AG20443 (cell line): ENCODE measurements at places on chromosomes 3 and 15.

GRCh38 chr15:55546718-55547117, 38.7 kb upstream of the DNAAF4 start:
- peak; percentile 26 for DNase-seq

DNA sequence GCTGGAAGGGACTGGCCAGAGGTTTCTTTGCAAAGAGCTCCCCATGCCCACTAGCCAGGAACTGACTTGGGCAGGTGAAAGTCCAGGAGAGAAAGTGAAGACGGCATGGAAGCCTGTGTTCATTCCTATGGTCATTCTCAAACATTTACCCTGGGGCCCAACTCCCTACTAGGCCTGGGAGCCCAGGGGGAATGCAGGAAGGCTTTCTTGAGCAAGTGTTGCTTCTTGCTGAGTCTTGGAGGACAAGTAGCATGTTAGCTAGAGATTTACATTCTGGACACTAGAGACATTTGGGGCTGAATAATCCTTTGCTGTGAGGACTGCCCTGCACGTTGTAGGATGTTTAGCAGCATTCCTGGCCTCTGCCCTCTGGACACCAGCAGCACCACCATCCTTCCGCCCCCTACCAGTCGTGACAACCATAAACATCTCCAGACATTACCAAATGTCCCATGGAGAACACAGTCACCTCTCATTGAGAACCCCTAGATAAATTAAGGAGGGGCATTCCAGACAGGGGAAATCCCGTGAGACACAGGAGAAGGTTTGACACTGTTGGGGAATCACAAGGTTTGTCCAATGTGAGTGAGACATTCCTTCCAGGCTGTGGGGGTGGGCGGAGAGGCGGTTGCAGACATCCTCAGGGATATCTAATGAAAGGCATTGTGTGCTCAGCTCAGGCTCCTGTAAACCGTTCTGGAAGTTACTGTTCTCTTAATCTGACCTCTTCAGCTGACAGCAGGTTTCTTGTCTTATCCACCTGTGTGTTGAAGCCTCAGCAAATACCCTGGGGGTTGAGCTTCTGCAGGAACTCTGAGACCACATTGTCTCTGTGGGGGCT, 236.2 kb downstream of the TLE3 start:
- no peak for DNase-seq

GRCh38 chr3:45807681-45808540, 11.6 kb upstream of the SLC6A20 start:
- no peak for DNase-seq

- DNase-seq, result no peak
Measured at GRCh38 chr15:57198131-57198530, 178.2 kb upstream of the CGNL1 start.

GRCh38 chr3:41565003-41565402, 365.7 kb downstream of the CTNNB1 start:
- no peak for DNase-seq

- no peak for DNase-seq
Measured at GRCh38 chr3:141669434-141669833, 68.7 kb upstream of the RNF7 start.

GRCh38 chr15:40483919-40484318, 13.1 kb downstream of the CHST14 start:
- no peak for DNase-seq

- DNase-seq, result no peak
Measured at GRCh38 chr3:26438325-26438940, 184.1 kb upstream of the LRRC3B start.

DNA sequence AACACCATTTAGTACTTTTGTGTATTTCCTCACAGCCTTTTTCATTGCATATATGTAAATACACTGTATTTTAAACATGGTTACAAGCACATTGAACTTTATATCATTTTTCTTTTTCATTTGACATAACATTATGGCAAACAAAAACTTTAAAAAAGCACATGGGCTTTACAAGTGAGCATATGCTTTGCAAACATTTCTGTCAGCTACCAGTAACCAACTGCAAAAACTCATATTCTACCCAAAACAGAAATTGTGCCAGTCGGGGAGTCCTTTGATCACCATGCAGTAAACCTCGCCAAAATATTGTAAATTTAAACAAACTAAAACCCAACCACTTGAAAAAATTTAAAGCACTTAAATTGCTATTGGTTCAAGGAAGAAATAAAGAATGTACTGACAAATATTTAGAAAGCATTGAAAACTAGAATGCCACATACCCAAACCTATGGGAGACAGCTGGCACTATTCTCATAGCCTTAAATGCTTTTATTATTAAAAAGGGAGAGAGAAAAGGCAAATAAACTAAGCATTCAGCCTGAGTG, 24.4 kb downstream of the ZNF710 start:
- DNase-seq, result no peak

DNA sequence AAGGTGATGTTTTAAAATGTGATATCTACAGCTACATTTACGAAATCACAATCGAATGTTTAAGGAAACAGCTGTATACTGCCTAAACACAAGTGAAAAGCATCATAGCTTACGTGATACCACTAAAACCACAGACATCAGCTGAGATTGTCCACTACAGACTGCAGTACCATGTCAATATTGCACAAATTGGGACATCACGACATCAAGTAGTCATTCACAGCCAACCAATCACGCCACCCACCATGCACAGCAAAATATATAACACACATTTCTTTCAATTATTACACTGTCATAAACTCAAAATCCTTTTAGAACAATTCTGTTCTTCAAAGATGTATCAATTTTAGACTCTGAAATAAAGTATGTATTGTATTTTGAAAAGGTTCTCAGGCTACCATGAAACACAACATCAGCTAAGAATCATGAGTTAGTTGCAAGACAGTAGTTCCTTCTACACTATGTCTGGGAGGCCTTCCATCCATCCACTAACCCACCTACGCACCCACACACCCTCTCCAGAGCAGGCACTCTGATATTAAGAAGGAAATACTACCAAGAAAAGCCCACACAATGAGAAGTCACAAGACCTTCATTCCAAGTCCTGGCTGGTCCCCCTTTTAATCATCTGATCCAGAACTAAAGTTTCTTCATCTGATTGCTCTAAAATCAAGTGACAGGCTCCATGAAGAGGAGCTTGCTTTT, 3.1 kb downstream of the DMXL2 start:
- no peak for DNase-seq

DNA sequence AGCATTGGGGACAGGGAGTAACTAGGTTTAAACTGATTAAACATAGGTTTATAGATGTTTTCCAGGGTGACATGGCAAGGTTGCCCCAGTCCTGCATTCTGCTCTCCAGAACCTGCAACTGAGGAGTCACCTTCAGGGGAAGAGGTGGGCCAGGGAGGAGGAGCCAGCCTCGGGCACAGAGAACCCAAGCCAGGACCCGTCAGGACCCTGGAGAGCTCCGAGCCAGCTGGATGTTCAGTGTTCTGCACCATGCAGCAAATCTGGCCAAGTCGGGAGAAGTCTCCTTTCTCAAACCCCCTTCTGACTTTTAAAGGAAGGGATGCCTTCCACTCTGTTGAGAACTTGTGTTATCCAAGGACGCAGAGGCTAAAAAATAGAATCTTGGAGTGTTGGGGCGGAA, 62.1 kb upstream of the SLC6A11 start:
- peak; percentile 73 for DNase-seq

DNA sequence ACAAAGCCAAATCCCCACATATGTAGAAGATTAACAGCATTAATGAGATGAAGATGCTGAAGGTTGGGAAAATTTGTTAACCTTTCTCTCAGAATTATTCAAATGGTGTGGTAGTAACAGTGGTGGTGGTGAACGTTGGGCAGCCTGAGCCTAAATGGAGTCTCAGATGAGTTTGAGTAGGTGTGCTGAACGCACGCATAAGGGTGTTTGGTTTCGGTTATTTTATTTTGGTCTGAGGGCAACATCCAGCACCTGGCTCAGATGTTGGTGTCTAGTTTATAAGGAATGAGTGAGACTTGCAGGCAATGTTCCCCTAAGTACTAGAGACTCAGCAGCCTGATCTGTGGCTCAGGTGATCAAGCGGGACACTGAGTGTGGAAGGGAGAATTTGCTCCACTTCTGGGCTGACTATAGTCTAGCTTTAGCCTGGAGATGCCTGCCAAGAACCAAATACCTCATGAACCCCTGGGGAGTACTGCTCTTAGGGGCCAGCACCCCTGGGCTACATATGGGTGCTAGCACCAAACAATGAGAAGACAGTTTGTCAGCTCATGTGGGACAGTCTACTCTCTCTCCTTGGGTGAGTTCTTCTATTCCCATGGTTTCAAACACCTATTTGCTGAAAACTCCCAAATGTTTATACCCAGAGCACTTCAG, 39.5 kb upstream of the ATP2C1 start:
- no peak for DNase-seq

DNA sequence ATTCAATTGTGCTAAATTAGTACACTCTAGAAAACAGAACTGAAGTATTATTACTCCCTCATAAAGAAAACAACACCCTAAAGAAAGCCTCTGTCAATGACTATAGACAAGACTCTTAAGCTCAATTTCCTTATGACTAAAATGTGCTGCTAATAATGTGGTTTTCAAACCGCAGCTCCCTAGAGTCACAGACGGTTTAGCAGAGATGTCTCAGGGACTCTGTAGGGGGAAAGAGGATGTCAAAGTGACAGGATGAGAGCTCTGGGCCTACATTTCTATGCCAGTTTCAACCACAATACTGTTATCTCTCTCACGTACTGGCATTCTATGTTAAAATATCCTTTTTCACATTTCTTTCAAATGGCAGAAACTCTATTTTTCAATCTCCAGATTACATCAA, 37.6 kb upstream of the WDR49 start:
- no peak for DNase-seq

GRCh38 chr3:48119505-48120193, 68.6 kb downstream of the CDC25A start:
- DNase-seq, result peak; percentile 69
